ENCODE measurements at places on chromosomes 5 and 9.

- no peak for DNase-seq
These were observed 12.0 kb downstream of the TMEM8B start for GRCh38 chr9:35840881-35841644.

DNA sequence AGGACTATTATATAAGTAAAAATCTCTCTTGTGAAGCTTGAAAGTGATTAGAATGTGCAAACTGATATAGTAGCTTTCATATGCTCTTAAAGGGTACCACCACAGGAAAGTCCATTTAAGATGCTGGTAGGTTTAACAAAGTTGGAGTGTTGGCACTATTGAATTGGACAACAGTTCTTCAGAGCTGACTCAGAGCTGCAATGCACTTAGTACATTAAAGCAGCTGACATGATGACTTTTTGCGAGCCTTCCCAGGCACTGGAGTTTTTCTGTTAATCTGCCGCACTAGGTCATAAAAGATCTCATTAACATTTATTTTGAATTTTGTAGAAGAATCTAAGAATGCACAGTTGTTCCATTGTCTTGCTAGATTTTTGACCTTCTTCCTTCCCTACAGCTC, 243.8 kb downstream of the ADAMTSL1 start:
- peak; percentile 3 for DNase-seq

DNA sequence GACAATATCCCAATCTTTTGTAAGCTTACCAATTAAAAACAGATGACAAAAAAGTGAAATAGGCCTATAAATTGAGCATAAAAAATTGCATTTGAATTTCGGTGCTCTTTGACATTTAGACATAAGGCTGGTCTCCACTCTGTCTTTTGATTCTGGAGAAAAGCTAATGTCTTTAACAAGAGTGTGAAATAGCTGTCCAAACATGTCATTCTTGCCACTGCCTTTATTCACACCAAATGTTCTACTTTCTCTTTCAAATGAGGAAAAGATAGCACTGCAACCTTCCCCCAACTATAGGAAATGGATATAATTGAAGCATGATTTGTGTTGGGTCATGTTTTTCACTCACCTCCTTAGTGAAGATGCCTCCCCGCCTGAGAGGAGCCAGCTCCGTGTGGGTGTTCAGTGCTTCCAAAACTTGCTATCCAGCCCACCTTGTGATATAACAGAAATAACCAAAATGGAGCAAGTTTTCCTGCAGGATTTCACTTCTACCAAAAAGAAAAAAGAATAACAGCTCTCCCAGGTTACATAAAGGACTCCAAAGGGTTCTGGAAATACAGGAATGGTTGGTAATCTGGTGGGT, 55.2 kb upstream of the STK32A start:
- DNase-seq, result no peak

- DNase-seq, result no peak
These were observed 8.4 kb downstream of the IRX2 start for GRCh38 chr5:2742921-2743679.

DNA sequence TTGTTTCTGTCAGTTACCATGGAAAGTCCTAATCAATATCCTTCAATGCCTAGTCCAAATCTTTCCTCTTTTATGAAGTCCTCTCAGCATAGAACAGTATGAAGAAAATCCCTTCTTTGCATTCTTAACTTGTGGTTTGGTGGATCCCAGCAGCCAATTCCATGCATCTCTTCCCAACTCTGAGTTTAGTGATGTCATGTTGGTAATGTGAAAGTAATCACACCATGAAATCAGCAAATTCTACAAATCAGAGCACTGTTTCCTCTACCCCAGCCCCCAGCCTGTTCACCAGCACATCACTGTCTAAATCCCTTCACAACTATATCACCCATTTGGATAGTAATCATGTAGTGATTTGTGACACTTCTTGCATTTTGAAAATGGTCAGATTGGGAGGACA, 4.7 kb upstream of the C1QTNF2 start:
- no peak for DNase-seq

GRCh38 chr9:116080561-116080960, 73.0 kb upstream of the PAPPA start:
- DNase-seq, result no peak

GRCh38 chr9:83772860-83773259, 44.7 kb downstream of the GKAP1 start:
- no peak for DNase-seq

GRCh38 chr5:81631124-81631523, 119.8 kb downstream of the SSBP2 start:
- DNase-seq, result no peak

DNA sequence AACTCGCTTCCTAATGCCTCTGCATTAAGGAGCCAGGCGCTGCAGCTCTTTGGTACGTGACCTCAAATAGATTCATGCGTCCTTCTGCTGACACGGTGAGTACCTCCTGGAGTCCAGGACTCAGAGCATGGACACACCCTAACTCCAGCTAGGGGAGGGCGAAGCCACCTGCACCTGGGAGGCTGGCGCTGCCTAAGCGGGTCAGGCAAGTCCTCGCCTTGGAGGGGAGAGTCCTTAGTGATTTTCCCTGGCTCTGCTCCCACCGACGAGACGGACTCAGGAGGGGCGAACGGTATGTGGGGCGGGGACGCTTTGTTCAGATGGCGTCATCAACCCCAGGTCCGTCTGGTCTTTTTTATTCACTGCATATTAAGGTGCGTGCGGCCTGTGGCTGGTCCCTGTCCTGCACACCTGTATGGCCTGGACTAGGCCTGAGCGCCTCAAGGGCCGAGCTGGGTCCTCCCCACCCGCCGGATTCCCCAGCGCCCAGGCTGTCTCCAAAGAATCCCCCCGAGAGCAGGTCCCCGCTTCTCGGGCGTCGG, 50.3 kb downstream of the NSUN2 start:
- no peak for DNase-seq

- no peak for DNase-seq
These were observed 84.9 kb downstream of the RGS3 start for GRCh38 chr9:113548221-113549041.

DNA sequence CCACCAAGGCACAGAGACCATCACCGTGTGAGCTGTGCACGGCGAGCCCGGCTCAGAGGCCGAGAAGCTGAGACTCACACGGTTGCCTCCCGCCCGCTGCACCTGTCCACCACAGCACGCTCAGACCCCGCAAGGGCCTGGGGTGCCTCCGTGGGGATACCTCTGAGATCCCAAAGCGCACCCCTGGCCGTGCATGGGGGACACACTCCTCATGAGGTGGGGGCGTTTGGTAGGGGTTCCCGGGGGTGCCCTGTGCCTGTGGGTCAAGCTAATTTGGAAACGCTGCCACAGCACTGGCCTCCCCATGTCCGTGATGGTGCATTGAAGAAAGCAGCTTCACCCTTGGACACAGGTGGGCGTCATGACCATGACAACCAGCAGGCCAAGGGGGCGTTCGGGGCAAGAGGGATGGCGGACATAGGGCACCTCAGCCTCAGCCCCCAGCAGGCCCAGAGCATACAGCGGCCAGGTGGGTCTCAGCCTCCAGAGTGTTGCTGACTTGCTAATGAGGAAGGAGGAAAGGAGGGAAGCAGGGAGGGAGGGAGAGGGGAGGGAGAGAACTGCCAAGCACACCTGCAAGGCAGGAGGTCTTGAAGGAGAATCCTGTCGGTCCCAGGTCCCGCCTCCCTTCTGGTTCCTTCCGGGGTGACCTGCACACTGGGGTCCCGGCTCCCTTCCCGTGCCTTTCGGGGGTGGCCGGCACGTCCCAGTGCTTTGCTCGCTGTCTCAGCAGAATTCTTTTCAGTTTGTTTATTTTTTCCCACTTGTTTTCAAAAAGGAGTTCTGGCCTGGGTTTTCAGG, 34.7 kb downstream of the GLT6D1 start:
- DNase-seq, result no peak

DNA sequence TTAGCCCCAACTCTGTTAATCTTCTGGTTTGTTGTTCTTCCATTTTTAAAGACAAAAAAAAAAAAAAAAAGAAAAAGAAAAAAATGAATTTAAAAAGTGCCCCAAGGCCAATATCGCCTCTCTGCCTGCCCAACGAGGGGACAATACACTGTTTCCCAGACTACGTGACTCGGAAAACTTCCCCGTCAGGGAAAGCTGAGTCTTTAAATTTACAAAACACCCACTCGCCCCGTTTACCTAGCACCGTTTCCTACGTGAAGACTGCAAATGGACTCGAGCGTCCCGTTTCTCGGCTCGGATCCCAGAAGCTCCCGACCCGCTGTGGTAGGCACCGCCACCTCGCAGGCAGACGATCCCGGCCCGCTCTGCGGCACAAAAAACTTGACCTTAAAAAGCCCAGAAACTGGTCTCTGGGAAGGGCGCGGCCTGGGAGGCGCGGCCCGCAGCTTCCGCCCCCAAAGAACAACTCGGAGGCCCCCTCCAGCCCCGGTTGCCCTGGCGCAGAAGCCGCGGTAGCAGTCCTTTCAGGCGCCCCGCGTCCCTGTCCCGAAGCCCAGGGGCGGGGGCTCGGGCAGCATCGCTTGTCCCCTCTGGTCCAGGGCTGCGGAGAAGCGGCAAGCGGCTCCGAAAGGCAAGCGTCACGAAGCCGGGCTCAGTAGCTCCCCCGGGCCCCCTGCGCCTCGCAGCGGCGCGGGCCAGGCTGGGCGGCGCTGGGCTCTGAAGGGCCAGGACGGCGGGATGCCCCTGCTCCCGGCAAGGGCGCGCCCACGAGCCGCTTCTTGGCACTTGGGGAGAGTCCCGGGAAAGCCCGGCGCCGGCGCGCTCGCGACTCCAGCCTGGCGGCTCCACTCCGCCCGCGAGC, at the start of gene GCNT4:
TSS of gene GCNT4 (minus strand) at position 367 of the 862 bp plus-strand sequence. CDS start 22,521 bp downstream, outside the sequence.
- peak; percentile 28 for DNase-seq

- no peak for DNase-seq
These were observed 239.6 kb downstream of the CACNA1B start for GRCh38 chr9:138117101-138117750.

DNA sequence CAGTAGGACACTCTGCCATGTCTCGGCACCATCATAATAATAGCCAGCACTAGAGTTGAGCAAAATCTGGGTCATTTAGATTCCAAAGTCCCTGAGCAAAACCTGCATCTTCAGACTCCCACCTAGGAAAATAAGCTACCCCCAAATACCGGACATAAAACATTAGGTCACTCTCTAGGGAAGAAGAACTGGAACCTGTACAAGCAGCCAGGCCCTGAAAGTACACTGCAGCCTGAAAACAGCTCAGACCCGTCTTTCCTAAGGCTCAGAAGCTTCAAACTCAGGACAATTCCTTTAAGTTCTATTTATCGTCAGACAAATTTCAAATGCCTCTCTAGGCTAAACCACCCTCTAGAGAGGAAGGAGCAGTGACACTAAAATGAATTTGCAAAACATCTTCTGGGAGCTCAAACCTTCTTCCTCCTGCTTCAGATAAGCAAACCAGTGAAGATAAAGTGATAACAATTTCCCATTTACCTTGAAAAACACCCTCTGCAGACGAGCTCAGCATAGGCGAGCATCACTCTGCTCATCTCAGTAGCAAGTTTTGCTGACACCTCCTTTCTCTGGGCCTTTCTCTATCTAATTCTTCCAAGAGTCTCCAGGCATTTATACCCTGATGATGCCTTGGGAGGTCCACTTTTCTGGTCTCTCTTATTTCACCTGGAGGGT, 34.0 kb downstream of the ADAM19 start:
- DNase-seq, result no peak

DNA sequence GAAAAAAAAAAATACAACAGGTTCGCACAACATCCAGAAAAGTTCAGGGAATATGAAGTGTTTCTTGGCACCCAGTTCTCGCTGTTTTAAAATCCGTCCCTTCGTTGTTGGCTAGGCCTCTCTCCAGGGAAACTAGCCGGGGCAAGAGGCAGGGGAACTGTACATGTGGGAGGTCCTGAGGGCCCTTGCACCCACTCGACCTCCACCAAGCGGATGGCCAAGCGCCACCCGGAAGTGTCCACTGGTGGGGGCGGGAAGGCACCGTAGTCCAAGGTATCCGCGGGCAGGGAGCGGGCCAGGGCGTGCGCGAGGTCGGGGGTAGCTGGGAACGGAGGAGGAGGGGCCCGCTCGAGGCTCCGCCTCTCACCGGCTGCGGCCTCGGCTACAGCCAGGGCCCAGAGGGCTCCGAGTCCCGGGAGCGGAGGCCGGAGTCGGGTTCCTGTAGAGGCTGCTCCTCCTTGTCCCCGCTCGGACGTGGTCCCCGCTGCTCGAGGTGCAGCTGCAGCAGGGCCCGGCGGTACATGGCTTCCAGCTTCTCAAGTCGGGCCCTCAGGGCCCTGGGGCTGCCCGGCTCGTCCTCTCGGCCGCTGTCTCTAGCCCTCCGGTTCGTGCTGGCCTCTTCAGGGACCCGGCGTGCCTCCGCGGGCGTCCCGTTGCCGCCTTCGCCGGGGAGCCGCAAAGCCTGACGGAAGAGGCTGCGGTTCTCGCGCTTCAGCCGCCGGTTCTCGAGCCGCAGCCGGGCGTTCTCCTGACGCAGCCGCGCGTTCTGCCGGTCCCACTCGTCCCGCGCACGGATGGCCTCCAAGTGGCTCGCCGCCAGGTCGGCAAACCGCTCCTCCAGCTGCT, 720 bp downstream of the TUSC1 start:
- no peak for DNase-seq

- DNase-seq, result peak; percentile 69
These were observed 55.3 kb upstream of the IL17B start for GRCh38 chr5:149434162-149435014.

GRCh38 chr5:72485430-72485974, 21.7 kb downstream of the ZNF366 start:
- DNase-seq, result no peak

- no peak for DNase-seq
These were observed 102.0 kb downstream of the GABBR2 start for GRCh38 chr9:98606730-98607129.

- DNase-seq, result no peak
These were observed 268.9 kb downstream of the ARHGEF28 start for GRCh38 chr5:73894860-73895259.

DNA sequence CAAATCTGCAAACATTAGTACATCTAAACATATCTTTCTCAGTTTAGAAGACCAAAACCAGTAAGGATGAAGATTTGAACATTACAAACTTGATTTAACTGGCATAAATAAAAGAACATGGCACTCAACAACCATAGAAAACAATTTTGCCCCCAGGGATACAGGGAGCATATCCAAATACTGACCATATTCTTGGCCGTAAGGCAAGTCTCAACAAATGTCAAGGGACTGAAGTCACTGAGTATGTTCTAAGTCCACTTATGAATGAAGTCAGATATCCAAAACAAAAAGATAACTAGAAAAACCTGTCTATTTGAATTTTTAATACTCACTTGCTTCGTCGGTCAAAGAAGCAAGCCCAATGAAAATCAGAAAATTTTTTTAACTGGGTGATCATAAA, 14.1 kb downstream of the FEM1C start:
- DNase-seq, result no peak

GRCh38 chr9:117696154-117696553, 8.0 kb upstream of the TLR4 start:
- DNase-seq, result no peak

DNA sequence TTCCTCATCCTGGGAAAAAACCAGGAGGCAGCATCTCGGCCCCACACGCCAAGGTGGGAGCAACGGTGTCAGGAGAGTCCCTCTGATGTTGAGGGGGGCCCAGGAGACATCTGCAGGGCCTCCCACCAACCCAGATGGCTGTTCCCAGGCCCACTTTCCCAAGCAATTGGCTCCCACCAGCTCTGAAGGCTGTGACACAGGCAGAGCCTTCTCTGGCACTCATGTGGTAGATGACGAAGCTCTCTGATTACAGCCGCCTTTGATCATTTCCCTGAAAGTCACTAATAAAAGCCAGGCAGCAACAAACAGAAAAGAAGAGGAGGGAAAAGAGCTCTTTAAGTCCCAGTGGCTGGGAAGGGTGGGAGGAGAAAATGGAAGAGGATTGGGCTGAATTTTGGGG, 226.5 kb downstream of the CDK5RAP2 start:
- peak; percentile 48 for DNase-seq

- peak; percentile 71 for DNase-seq
These were observed 55.0 kb downstream of the PAPPA start for GRCh38 chr9:116208417-116209232.

Data from HFFc6 (cell line).